Stimulated activated CD8-positive, alpha-beta memory T cell treated with anti-CD3 and anti-CD28 coated beads, Interleukin-7, amount 100 ng/mL, for 1 hour (primary cell): ENCODE measurements at places on chromosomes 16 and 17.

- no peak for DNase-seq
Measured at GRCh38 chr17:77372444-77373298, 231.9 kb downstream of the SEC14L1 start.

DNA sequence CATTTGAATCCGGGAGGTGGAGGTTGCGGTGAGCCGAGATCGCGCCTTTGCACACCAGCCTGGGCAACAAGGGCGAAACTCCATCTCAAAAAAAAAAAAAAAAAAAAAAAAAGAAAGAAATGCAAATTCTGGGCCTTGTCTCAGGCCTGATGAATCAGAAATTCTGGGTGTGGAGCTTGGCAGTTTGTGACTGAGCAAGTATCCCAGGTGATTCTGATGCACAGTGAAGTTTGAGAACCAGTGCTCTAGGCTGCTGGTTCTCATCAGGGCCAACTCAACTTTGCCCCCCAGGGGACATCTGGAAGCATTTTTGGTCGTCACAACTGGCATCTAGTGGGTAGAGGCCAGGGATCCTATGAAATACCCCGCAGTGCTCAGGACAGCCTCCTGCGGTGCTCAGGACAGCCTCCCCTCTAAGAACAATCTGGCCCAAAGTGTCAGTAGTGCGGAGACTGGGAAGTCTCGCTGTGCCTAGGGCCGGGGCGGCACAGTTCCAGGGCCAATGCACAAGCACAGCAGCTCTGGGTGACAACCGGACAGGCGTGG, 55.9 kb downstream of the SDK2 start:
- no peak for DNase-seq

DNA sequence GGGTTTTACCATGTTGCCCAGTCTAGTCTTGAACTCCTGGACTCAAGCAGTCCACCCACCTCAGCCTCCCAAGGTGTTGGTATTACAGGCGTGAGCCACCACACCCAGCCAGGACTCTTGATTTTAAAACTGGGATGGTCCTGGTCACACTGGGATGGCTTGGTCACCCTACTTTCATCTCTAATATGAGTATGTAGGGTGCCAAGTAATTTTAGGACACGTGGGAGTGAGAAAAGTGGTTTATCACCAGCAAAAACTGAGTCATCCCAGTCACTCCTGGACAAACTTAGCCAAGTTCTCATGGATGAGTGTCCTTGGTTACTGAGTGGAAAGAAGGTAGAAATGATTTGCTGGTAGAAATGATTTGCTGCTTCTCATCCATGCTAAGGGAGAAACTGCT, 9.9 kb downstream of the CLEC19A start:
- no peak for DNase-seq

DNA sequence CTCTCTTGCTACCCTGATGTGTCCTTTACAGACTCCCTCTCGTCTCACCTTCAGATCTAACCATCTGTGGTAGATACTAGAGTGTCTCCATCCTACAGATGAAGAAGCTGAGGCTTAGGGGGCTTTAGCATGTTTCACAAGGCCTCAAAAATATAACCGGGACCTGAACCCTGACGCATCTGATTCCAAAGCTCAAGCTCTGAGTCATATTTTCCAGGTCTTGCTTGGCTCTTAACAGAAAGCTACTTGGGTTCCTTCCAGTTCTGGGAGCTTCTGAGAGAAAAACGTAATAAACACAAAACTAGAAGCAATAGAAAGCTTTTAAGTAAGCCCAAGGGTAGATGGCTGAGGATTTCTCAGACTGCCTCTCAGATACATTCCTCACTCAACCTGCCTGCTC, 224.3 kb upstream of the EEF2KMT start:
- no peak for DNase-seq

DNA sequence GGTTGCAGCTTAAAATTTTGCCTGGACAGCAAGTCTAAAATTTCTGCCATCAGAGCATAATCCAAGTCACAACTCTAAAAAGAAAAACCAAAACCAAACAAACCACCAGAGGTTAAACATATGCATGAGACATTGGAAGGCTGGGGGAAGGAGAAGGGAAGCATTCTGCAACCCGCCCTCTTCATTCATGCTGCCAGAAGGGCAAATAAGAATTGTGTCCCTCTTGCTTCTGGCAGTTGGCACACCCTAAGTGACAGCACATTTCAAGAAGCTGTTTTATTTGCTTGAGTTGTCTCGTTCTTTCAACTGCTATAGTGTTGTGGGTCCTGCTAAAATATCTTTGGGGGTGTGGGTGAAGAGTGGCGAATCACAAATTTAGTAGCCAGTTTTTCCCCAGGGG, 99.6 kb downstream of the SKAP1 start:
- DNase-seq = no peak

GRCh38 chr17:78114831-78115723, 13.5 kb downstream of the TMC6 start:
- DNase-seq = no peak

GRCh38 chr16:90019543-90020259, 445 bp upstream of the DBNDD1 start:
- no peak for DNase-seq

DNA sequence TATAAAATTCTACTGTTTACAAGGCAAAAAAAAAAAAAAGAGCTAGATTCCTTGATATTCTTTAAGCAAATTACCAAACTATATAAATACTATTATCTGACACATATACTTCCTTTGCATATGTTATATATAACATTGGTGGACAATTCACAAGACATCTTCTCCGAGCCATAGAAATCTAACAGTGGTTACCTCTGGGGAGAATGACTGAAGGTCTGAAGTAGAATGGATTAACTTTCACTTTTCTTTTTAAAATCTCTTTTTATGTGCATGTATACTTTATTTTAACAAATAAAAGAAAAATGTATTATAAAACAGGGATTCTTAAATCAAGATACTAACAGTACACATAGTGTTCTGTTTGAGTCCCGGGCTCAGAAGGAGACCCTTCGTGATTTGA, 131.0 kb downstream of the MRTFB start:
- no peak for DNase-seq

DNA sequence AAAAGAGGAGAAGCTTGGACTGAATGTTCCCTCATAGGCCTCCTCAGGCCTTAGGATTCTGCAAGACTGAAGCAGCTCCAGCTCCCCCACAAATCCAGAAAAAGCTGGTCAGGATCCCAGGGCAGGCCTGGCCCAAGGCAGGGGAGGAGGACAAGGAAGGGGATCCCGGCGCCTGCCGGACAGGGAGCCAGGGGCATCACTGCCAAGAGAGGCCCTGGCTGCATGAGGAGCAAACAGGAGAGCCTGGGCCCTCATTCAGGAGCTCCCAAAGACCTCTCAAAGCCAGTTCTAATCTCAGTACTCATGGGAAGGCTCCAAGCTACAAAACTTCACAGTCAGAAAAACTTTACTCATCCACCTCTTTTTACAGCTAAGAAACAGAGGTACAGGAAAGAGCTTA, 67.3 kb downstream of the ZNF423 start:
- no peak for DNase-seq

- no peak for DNase-seq
Measured at GRCh38 chr16:9192746-9193145, 101.3 kb downstream of the HAPSTR1 start.

DNA sequence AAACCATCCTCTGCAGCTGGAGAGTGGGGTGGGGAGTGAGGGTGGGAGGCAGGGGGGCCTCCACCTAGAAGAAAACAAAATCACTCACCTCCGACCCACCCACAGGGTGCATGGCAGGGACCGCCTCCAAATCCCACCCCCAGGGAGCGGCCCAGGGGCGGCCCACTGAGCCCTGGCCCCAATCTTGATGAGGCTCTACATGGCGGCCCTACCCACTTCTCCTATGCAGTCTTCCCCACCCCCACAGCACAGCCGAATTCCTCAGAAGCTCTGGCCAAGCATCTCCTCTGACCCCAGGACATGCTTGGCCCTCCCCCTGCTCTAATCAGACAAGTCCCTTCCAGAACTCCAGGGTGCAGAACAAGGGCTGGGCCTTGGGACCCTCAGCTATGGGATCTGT, 18.2 kb upstream of the FASN start:
- DNase-seq = no peak

GRCh38 chr16:27127308-27127707, 60.6 kb downstream of the C16orf82 start:
- no peak for DNase-seq

DNA sequence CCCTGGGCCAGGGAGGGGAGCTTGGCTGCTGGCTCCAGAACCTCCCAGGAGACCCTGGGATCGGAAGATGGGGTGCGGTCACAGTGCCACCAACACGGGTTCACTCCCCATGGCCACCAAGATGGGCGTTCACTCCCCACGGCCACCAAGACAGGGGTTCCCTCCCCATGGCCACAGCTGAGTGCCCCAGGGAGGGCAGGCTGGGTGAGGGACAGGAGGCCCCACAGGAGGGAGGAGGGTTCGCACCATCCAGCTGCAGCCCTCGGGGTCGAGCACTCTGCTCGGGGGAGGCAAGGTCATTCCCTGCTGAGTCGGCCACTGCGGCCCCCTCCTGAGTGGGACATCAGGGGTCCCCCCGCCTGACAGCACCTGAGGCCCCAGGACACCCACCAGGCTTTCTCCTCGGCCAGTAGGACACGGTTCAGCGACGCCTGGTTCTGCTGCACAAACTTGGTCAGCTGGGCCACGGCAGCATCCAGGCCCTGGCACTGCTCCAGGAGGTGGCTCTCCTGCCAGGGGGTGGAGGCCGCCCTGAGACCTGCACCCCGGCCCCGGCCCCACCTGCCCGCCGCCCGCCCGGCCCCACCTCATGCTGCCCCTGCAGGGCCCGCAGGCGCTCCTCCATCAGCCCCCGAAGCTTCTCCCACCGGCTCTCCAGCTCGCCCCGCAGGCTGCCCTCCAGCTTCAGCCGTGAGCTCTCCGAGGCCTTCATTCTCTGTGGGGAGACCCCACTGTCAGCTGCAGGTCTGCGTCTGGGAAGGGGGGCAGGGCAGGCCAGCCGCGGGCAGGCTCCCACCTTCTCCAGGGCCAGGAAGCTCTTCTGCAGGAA, 5.9 kb downstream of the CCDC154 start:
- no peak for DNase-seq

GRCh38 chr17:59641799-59642484, 22.2 kb downstream of the CLTC start:
- DNase-seq = no peak

DNA sequence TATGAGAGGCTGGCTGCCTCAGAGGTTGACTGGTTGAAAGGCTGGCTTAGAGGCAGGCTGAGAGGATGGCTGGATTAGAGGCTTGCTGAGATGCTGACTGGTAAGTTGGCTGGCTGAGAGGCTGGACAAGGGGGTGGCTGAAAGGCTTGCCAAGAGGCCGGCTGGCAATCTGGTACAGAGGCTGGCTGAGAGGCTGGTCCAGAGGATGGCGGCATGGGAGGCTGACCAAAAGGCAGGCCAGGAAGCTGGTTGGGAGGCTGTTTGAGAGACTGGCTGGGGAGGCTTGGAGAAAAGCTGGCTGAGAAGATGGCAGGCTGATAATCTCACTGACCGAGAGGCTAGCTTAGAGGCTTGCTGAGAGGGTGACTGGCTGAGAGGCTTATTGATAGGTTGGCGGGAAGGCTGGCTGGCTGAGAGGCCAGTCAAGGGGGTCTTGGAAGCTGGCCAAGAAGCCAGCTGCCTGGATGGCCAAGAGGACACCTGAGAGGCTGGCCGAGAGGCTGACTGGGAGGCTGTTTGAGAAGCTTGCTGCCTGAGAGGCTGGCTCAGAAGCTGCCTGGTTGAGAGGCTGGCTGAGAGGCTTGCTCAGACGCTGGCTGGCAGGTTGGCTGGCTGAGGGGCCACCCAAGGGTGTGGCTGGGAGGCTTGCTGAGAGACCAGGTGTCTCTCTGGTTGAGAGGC, 34.2 kb upstream of the ACSM2B start:
- no peak for DNase-seq
